Heart right ventricle (tissue), 16 donors: ENCODE measurements at places on chromosomes 12 and 14. TPM values are rescaled to one million over a fixed set of nuclear protein-coding genes. Genes with fewer than 3 reads are reported as not detected.

The TCTN1 gene
- total RNA-seq, result 23.5 TPM

The MANSC1 gene
- 10.5 TPM for total RNA-seq

The CFAP73 gene
- total RNA-seq, result not detected

The CACNA1C gene
- total RNA-seq, result 189 TPM

The LRTM2 gene
- not detected for total RNA-seq

The ST8SIA1 gene
- 2.4 TPM for total RNA-seq

The MYH6 gene
- total RNA-seq, result 129 TPM

The TAS2R13 gene
- total RNA-seq, result 0.75 TPM

The RAD9B gene
- 0.91 TPM for total RNA-seq

The PRB2 gene
- not detected for total RNA-seq

The KRT86 gene
- not detected for total RNA-seq

The OR11G2 gene
- total RNA-seq, result not detected

The ANO2 gene
- 13.9 TPM for total RNA-seq

The ADCY4 gene
- total RNA-seq, result 19.3 TPM

The SRGAP1 gene
- total RNA-seq, result 3.0 TPM

The CCDC184 gene
- total RNA-seq, result 0.53 TPM

The SVOP gene
- 2.6 TPM for total RNA-seq

The SERPINA12 gene
- not detected for total RNA-seq

The ITGB7 gene
- 1.2 TPM for total RNA-seq

The DCTN2 gene
- 116 TPM for total RNA-seq

The MBD6 gene
- 37.4 TPM for total RNA-seq

The CRACR2A gene
- 6.2 TPM for total RNA-seq

The LHX5 gene
- total RNA-seq, result not detected

The CARMIL3 gene
- not detected for total RNA-seq

The RNASE3 gene
- not detected for total RNA-seq

The KLRD1 gene
- 0.81 TPM for total RNA-seq

The STAC3 gene
- total RNA-seq, result 0.96 TPM

The CFAP251 gene
- total RNA-seq, result 1.7 TPM

The TAS2R7 gene
- total RNA-seq, result not detected

The OR11H12 gene
- not detected for total RNA-seq

The INHBC gene
- total RNA-seq, result not detected

The TPH2 gene
- total RNA-seq, result not detected

The LTBP2 gene
- 7.1 TPM for total RNA-seq

The GCH1 gene
- 1.0 TPM for total RNA-seq

The DAO gene
- not detected for total RNA-seq

The AICDA gene
- total RNA-seq, result not detected

The SRRM4 gene
- total RNA-seq, result 0.47 TPM

The CPNE6 gene
- 0.64 TPM for total RNA-seq

The NTF3 gene
- 1.3 TPM for total RNA-seq

The CCDC38 gene
- 0.10 TPM for total RNA-seq

The BBOF1 gene
- total RNA-seq, result 3.7 TPM

The FZD10 gene
- 0.07 TPM for total RNA-seq

The DCN gene
- total RNA-seq, result 812 TPM

The MYH7 gene
- 19,221 TPM for total RNA-seq

The CFL2 gene
- total RNA-seq, result 624 TPM
